Fibroblast of villous mesenchyme (primary cell): ENCODE measurements at places on chromosomes 3 and 15. TPM values are rescaled to one million over a fixed set of nuclear protein-coding genes. Genes with fewer than 3 reads are reported as not detected.

- no peak for DNase-seq
These were observed 29.8 kb upstream of the PLXNA1 start for GRCh38 chr3:126952983-126953660.

DNA sequence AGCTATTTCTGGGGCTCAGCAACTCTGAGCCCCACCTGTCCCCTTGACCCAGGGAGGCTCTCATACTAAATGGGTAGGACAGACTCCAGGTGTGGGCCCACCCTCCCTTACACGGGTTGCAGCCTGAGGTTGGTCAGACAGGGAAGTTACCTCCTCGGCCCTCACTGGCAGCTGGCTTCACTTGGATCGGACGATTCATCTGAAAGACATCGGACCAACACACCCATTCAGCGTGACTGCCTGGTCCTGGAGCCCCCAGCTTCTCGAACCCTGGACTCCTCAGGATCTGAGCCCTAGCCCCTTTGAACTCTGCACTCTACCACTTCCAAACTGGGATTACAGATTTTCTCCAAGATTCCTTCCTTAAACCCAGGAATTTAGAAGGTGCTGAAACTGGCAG lies 15.4 kb downstream of the CELF6 start:
- DNase-seq: no peak

GRCh38 chr15:54102704-54103103 lies 124.5 kb downstream of the UNC13C start:
- DNase-seq: no peak

GRCh38 chr3:191301017-191301416 lies 28.2 kb upstream of the CCDC50 start:
- DNase-seq: no peak

DNA sequence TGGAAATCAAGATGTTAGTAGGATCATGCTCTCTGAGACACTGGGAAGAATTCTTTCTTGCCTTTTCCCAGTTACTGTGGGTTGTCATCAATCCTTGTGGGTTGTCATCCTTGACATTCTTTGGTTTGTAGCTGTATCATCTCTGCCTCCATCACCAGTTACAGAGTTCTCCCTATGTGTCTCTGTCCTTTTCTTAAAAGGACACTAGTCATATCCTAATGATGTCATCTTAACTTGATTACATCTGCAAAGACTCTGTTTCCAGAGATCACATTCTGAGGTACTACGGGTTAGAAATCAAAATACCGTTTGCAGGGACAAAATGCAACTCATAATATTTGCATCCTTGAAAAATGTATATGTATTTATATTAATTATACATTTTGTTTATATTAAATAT lies 500.4 kb downstream of the ZBBX start:
- DNase-seq: no peak

Gene SLC12A8
- total RNA-seq: 33.2 and 37.6 TPM in 2 replicates

Gene GUCA1C
- total RNA-seq: not detected in 2 replicates

Gene DNAH12
- under 0.01 TPM in 2 replicates for total RNA-seq
